Skin of body (tissue), 3 donors: ENCODE measurements at places on chromosomes 4 and X. TPM values are rescaled to one million over a fixed set of nuclear protein-coding genes. Genes with fewer than 3 reads are reported as not detected.

BCAP31 gene
- 92.8 TPM for total RNA-seq

HSFX1 gene
- 0.79 TPM for total RNA-seq

TSPAN6 gene
- total RNA-seq = 29.3 TPM

GRIPAP1 gene
- 23.7 TPM for total RNA-seq

FAAH2 gene
- 15.8 TPM for total RNA-seq

TGIF2LX gene
- not detected for total RNA-seq

HPRT1 gene
- total RNA-seq = 15.3 TPM

SSX4B gene
- total RNA-seq = not detected

PAGE5 gene
- total RNA-seq = not detected

CXCL8 gene
- 15.5 TPM for total RNA-seq

HMGB2 gene
- 97.6 TPM for total RNA-seq

HMGN5 gene
- 3.4 TPM for total RNA-seq

ZNF630 gene
- total RNA-seq = 4.6 TPM

MAGED4B gene
- 8.6 TPM for total RNA-seq

VCX gene
- total RNA-seq = not detected

PHOX2B gene
- not detected for total RNA-seq

AKAP14 gene
- not detected for total RNA-seq

FAT1 gene
- total RNA-seq = 171 TPM

ADAM29 gene
- not detected for total RNA-seq

SOD3 gene
- 15.2 TPM for total RNA-seq

PCDH19 gene
- total RNA-seq = 3.5 TPM

KIF4A gene
- 5.8 TPM for total RNA-seq

PDHA1 gene
- 92.4 TPM for total RNA-seq

- DNase-seq = no peak
Observed at GRCh38 chr4:142886566-142886965, 40.5 kb upstream of the INPP4B start.

- DNase-seq = no peak
Observed at GRCh38 chr4:183391204-183391603, 53.2 kb upstream of the CDKN2AIP start.

DNA sequence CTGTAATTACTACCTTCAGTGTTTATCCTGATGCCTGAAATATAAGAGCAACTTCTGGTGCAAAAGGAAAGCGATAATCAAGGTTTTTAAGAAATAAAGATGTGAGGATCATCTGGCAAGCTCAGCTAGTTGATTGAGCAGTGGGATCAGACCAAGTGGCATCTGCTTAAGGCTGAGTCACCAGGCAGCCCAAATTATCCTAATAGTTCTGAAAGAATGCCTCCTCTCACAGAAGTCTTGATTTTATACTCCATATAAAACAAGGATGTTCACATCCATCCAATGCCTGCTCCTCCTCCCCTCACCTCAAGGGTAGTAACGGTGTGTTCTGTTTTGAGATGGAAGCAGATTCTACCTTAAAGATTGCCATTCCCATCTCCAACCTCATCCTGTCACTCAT lies 134.5 kb upstream of the RASGEF1B start:
- no peak for DNase-seq

GRCh38 chr4:8495803-8496202 lies 55.2 kb downstream of the TRMT44 start:
- no peak for DNase-seq

GRCh38 chr4:84403656-84404055 lies 95.4 kb downstream of the NKX6-1 start:
- no peak for DNase-seq

DNA sequence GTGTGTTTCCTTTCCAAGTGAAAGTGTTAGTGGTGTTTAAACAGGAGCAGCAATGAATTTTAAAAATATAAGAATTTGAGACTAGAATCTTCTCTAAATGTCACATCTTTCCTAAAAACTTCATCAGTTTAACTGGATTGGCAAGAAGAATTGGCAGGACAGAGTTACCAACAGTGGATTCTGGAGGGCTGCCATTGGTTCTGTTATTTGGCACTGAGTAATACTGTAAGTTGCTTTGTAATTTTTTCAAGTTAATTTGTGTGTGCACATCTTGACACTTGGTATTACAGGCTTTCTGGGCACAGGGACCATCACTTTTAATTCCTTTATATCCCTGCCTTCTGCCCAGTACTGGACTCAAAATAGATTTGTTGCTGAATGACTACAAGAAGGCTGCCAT lies 4.5 kb upstream of the GPRIN3 start:
- no peak for DNase-seq

GRCh38 chr4:18934197-18934596 lies 912.6 kb upstream of the LCORL start:
- no peak for DNase-seq

DNA sequence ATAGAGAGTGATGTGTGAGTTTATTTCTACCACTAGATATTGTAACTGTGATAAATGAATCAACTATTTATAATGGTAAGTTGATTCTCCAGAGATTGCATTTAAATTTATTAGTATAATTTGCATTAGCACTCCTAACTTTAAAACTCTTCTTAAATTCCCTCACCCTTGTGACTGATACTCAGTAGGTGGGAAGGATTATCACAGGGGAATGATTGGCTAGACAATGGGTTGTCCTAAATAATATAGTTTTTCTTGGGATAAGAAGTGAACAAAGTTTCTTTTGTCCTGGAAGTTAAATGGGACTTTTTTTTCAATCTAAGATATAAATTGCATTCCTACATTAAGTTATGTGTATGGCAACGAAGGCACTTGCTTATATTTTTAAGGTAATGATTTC lies 169.2 kb upstream of the PITX2 start:
- no peak for DNase-seq

- DNase-seq = no peak
Observed at GRCh38 chr4:186345184-186345583, 79.2 kb downstream of the F11 start.

- DNase-seq = no peak
Observed at GRCh38 chr4:40858962-40859361, 109.2 kb downstream of the NSUN7 start.

GRCh38 chrX:617891-618290 lies 12.7 kb upstream of the SHOX start:
- no peak for DNase-seq

DNA sequence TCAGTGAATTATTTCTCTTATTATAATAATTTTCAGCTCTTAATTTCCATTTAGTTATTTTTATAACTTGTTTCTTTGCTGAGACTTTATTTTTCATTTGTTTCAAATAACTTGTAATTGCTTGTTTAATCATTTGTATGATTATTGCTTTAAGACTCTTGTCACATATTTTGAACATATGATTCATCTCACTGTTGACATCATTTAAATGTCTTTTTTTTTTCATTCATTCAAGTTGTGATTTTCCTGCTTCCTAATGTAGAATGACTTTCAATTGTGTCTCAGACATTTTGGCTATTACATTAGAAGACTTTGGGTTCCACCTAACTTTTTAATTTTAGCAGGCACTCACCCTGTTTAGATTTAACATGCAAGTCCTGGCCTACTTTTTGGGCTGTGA lies 234.8 kb upstream of the DIPK2B start:
- DNase-seq = no peak

GRCh38 chr4:112182604-112183003 lies 37.4 kb downstream of the FAM241A start:
- no peak for DNase-seq

DNA sequence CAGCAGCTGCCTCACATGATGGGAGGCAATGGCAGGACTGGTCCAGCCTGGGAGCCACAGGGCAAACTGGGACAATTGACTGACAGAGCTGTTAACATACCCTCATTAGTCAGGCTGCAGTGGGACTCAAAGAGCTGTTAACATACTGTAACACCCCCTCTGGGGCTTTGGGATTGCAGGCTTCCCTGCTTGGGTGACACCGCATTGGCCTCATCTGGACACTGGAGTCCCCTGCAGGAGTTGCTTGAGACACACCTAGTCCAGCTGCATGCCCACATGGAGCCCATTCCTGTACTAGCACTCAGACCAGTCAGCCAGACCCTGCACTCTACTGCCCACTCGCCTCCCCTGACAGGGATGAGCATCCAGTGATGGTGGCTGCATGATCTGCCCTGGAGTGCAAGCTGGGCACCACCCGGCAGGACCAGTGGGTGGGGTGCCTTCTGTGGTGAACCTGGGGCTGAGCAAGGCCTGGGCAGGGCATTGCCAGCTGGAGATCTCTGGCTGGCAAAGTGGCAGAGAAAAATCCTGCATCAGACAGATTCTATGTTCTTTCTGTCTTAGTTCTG lies 138.8 kb downstream of the DTHD1 start:
- no peak for DNase-seq

GRCh38 chrX:302975-303374 lies 15.6 kb downstream of the GTPBP6 start:
- no peak for DNase-seq

DNA sequence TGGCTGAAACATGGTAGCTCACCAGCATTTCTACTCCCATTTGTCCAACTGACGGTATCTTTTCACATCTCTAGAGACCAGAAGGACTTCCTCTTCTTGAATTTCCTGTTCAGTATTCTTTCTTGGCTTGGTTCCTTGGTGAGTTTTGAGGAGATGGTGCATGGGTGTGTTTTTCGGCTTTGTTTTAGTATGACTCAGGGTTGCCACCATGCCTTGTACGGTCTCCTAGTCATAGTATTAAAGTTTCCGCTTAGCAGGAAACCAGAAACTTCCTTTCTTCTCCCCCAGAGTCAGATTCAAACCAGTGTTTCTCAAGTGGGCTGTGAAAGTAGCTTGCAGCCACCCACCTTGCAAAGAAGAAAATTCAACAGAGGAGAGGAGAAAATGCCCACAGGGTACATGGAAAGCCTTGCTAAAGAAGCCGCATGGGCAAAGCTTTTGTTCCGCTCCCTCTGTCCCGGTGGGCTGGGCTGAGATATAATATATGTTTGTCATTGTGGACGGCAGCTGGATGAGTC lies 5.7 kb downstream of the CD99 start:
- DNase-seq = no peak

DNA sequence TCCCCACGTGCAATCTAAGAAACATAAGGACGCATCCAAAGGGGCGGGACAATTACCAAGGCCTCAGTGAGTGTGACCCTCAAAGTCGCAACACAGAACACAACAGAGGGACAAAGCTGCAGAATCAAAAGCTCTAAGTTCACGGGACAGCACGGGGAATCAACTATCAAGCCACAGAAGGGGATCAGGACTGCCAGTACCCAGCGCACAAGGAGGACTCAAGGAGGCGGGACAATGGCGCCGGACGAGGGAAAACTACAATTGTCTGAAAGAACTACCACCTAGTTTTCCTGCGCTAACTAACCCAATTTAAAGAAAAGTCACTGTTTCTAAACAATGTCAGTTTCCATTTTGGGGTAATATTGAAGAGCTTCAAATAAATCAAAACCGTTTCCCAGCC lies 1.3 kb downstream of the FAM53A start:
- no peak for DNase-seq

- no peak for DNase-seq
Observed at GRCh38 chr4:102625232-102625930, 124.2 kb downstream of the NFKB1 start.

DNA sequence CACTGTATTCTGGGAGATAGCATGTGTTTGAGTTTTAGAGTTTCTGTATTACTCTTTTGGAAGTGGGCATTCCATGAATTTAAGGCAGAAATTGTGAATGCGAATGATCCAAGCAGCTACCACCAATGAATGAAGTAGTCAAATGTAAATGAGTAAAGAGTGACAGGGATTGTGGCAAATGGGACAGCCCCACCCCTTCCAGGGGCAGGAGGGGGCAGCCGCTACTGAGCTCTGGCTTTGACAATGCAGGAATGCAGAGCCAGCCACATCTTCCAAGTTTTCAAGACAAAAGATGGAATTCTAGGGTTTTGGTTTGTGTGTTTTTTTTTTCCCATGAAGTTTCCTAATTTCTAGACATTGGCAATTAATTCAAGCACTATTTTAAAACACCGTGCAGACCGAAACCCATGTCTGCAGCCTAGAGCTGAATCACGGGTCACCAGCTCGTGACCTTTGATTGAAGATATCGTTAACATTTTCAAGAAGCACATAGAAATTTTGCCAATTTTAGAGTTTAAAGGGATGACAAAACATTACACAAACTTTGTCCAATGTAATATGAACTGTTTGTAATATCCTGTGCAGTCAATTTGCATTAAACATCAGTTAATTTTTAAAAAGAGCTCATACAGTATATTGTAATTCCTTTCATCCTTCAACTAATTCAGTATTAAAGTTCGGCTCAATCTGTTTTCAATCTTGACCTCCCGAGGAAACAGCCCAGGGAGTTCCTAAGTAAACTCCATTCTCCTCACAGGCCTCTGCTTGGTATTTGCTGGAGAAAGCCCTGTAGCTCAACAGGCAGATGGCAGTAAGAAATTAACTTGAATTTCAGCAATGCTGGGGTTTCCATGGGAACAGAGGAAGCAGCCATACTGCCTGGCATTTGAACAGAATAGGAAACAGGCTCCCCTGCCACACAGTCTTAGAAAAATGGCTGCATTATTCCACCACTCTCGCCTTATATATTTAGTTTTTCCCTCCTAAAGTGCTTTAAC lies 83.4 kb downstream of the UCHL1 start:
- DNase-seq = peak; percentile 94

GRCh38 chrX:43629229-43629628 lies 26.9 kb upstream of the MAOA start:
- DNase-seq = no peak

DNA sequence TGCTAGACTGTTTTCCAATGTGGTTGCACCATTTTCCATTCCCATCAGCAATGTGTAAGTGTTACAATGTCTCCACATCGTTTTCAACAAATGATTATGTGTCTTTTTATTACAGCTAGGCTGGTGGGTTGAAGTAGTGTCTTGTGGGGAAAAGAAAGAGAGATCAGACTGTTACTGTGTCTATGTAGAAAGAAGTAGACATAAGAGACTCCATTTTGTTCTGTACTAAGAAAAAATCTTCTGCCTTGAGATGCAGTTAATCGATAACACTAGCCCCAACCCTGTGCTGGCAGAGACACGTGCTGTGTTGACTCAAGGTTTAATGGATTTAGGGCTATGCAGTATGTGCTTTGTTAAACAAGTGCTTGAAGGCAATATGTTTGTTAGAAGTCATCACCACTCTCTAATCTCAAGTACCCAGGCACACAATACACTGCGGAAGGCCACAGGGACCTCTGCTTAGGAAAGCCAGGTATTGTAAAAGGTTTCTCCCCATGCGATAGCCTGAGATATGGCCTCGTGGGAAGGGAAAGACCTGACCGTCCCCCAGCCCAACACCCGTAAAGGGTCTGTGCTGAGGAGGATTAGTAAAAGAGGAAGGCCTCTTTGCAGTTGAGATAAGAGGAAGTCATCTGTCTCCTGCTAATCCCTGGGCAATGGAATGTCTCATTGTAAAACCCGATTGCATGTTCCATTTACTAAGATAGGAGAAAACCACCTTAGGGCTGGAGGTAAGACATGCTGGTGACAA lies 23.0 kb upstream of the UGT2B15 start:
- DNase-seq = no peak

DNA sequence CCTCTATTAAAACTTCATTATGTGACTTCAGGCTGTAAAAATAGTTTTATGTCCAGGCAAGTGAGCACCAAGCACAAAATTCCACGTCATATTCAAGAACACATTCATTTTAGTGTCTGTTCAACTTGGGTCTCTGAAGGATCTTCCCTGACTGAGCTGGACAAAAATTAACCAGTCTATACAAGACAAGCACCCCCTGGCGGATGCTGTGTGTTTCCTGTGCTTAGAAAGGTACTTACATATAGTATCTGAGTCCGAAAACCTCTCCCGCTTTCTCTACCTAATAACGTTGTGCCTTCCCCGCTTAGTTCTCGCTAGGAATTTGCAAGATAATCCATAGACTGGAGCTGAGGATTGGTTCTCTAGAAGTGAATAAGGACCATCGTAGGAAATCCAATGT lies 2214.5 kb upstream of the TENM3 start:
- DNase-seq = no peak

- no peak for DNase-seq
Observed at GRCh38 chrX:51852621-51853020, 40.8 kb upstream of the MAGED1 start.

- no peak for DNase-seq
Observed at GRCh38 chr4:29861307-29861706, 858.9 kb upstream of the PCDH7 start.
